Fibroblast of skin of right biceps (primary cell): ENCODE measurements at places on chromosomes 3 and 15.

GRCh38 chr15:82828075-82828474 lies 18.6 kb downstream of the WHAMM start:
- DNase-seq, result no peak

GRCh38 chr3:38564631-38565338 lies 68.6 kb downstream of the EXOG start:
- DNase-seq, result no peak

GRCh38 chr3:45885979-45886705 lies at the start of gene CCR9:
CCR9 (plus strand) TSS chr3:45886543; CDS start chr3:45894934, 8,391 bp downstream.
- DNase-seq, result no peak

DNA sequence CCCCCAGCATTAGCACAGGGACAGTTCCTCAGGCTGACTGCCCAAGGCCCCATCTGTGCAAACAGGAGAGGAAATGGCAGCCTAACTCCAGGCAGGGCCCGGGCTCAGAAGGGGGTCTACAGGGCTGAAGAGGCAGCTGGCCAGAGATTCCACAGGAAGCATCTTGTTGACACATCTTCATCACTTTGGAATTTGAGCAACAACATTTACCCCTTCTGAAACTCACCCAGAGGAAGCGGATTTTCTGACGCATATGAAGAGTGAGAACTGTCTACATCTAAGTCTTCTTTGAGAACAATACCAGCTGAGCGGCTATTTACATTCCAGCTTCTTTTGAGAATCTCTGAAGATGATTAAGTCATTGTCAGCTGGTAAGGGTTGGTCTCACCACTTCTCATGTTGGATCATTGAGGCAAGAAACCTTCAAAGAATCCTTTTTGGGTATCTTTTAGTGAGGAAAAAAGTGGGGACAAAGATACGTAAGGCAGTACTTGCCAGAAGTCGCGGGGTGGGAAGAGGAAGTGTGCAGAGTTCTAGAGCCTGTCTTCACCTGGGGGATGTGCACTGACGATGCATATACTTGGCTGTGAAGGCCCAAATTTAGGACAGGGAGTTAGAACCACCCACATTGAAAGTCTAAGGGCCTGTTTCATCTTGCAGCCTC lies 25.4 kb upstream of the SRP14 start:
- DNase-seq, result peak; percentile 96

- DNase-seq, result peak; percentile 55
Observed at GRCh38 chr3:16059081-16059537, 115.4 kb upstream of the GALNT15 start.

- no peak for DNase-seq
Observed at GRCh38 chr3:148975248-148975647, 16.1 kb upstream of the GYG1 start.

- no peak for DNase-seq
Observed at GRCh38 chr3:190096345-190096744, 24.4 kb downstream of the P3H2 start.

DNA sequence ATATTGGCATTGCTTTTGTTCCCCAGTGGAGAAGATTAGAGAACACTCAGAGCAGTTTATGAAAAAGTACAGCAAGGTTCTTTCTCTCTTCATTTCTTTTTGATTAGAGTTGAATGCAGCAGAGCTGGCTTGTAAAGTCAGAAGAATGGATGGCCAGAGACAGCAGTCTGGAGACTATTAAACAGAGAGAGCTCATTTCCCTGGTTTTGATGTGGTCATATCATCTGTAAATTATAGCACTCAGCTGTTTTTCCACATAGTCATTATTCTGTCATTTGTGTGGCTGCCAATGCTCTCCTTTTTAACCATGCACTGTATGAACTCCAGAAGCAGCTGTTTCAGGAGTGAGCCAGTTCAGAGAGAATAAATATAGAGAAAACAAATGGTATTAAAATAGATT lies 177.4 kb upstream of the CRBN start:
- no peak for DNase-seq

DNA sequence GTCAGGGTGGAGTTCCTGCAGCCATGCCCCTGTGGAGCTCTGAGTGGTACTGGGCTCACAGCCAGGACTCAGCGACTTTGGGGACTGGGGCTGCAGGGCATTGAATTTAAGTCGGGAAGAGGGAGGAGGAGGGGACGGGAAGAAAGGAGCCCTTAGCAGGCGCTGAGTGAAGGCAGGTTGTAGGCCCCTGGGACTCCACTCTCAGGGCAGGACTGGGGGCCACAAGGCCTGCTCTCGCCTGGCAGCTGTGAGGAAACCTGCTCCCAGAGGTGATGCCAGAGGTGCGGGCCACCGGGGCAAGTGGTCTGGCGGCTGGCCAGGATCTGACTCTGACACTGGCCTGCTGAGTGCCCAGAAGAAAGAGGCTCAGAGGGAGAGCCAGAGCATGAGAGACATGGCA lies 73.5 kb downstream of the EPHB3 start:
- no peak for DNase-seq

GRCh38 chr15:100932676-100933348 lies 13.7 kb downstream of the LRRK1 start:
- DNase-seq, result peak; percentile 37

- no peak for DNase-seq
Observed at GRCh38 chr3:61078048-61078752, 173.1 kb downstream of the FHIT start.

- no peak for DNase-seq
Observed at GRCh38 chr3:77475507-77475906, 435.6 kb downstream of the ROBO2 start.

- peak; percentile 24 for DNase-seq
Observed at GRCh38 chr3:84108442-84108971, 850.3 kb upstream of the CADM2 start.

DNA sequence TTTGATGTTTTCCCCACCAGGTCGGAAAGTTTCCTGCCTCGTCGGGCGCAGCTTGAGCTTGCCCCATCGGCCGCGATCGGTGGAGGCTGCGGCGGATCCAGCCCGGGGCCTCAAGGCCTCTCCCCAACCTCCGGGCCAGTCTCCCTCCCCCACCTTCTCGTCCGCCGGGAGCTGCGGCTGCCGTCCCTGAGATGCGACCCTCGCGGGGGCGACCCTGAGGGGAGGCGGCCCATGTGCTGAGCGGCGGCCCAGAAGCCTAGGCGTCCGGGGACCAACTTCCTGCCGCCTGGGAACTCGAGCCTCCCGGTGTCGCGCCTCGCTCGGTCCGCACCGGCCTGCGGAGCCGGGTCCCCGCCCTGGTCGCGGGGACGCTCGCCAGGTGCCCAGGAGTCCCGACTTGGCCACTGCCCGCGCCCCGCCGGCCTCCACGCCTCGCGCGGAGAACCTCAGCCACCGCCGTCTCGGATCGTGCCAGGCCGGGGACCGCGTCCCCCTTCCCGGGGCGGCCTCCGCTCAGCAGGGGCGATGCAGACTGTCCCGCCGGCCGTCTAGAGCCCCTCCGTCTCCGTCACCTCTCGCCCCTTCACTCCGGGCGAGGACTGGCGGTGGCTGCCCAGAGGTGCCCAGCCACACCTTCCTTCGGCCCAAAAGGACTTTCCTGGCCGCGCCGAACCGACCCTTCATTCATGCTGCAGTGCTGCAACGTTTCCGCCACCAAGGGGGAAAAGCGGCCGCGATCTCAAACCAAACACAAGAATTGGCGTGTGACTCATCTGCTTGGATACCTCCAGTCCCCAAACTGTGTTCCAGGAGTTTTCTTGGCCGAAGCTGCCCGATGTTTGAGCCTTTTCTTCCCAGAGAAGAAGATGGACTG lies 656 bp downstream of the SLMAP start:
- DNase-seq, result peak; percentile 77

DNA sequence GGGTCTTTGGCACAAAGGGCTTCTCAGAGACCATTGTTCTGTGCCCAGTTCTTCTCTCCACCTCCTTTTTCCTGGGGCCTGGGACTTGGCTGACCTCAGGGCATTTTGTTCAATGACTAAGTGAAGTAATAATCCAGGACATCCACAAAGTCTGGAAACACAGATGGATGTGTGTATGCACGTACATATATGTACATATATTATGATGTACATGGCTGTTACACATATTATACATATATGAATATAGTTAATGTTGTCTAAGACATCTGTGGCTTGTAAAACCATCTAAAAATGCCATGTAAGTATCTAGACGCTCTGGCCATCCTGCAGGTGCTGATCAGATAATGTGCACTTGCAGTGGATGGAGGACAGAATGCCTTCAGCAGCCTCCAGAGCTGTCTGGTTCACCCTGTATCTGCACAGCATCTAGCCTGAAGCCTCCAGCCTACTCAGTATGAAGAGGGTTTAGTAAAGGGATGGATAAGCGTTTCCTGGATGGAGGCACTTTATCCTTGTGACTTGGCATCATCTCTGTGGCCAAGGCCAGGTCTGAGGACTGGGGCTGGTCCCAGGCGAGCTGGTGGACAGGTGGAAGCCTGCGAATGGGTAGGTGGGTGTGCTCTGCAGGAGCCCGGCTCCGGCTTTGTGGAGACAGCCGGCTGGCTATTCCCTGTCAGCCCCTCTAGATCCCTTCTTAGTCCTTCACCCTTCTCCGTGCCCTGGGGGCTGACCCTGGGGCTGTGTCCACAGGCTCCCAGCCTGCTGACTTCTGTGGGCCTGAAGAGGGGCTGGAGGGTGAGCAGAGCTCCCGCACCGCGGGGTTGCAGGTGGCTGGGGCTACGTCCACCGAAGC lies 88.4 kb downstream of the WNT7A start:
- DNase-seq, result no peak

- no peak for DNase-seq
Observed at GRCh38 chr3:38690185-38690584, 40.7 kb upstream of the SCN5A start.

- no peak for DNase-seq
Observed at GRCh38 chr15:79570004-79570403, 137.9 kb downstream of the MINAR1 start.

GRCh38 chr3:15174953-15175352 lies 31.1 kb upstream of the CAPN7 start:
- DNase-seq, result no peak

DNA sequence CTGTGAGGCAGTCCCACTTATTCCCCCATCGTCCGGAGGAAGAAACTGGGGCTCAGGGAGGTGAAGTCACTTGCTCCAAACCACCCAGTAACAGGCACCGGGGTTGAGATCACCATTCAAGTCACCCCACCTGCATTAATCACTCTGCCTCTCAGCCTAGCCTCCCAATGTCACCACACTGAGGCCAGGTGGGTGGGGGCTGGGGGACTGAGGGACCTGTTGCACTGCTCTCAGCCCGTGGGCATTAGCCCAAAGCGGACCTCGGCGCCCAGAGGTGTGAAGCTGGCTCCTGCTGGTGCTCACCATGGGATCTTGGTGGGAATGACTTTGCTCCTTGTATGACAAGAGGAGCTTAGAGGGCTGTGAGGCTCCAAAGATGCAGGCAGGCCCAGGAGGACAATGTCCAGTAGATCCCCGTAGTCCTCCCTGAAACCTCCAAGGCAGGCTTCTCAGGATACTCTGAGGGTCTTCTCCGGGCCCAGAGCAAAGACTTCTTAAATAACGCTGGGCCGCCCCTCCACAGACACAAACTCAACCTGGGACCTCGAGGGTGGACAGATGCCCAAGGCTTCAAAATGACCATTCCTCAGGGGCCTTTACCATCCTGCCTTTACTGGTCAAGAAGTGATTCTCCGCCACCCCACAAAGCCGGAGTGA lies 1.7 kb downstream of the NT5DC2 start:
- DNase-seq, result no peak

DNA sequence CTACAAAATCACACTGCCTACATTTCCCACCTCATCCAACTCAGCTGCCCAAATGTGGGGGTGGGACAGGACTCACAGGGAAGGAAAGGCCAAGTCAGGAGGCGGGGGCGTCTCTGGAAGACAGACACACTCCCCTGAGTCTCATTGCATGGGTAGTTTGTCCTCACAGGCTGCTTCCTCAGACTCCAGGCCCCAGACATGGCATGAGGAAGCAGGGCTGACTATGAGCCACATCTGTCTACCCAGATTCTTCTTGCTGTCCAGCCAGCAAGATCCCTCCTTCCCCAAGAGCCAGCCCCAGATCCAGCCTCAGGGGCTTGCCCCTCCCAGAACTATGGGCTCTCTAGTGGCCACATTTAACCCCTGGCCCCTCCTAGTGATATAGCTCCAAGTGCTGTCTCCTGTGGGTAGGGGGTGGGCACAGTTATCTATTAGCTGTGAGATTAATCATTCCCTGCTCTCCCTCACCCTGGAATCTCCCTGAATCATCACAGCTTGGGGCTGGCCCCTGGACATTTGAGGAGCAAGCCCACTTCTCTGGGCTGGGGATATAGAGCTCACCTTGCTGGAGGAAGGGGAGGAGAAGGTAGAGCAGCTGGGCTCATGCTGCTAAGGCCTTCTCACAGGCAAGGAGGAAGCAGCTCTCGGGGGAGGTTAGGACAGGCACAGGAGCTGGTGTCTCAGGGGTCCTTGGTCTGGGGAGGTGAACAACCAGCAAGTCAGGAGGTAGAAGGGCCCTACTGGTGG lies 2.1 kb upstream of the CCDC33 start:
- DNase-seq, result peak; percentile 29

- no peak for DNase-seq
Observed at GRCh38 chr3:162776148-162776547, 1279.5 kb downstream of the OTOL1 start.

DNA sequence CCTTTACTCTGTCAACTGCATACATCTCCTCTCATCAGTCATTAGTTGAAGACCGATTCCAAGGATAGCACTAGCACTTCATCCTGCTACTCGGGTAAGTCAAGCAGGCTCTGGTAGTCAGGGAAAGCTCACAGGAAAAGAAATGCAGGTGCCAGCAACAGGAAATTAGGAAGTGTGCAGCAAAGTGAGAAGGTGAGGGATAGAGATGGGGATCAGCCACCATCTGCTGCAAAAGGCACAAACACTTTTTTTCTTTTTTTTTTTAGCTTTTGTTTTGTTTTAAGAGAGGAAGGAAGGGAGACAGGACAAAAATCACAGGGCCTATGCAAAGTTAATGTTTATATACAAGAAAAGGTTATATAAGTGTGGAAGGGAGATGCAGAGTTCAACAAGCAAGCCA lies 9.0 kb upstream of the BTLA start:
- no peak for DNase-seq

DNA sequence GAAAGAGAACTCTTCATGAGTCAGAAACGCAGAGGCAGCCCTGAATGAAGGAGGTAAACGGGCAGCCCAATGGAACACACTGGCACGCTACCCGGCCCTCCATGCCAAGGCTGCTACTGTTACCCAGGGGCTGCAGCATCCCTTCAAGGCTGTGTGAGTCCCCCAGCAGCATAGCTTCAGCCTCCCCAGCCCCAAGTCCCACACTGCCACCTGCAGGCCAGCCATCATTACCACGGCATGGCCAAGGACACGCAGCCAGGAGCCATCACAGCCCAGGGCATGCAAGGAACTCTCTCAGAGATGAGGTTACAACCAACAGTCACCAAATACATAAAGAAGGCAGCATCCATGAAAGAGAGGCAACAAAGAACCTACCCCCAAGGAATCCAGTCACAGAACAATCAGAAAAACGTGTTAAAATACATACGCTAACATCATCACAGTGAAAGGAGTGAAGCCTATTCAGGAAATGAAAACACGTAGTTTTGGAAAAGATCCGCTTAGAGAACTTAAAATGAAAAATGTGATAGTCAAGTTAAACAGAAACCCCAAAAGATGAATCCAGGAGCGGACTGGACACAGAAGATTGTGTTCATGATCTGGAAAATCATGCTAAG lies 22.4 kb downstream of the PLA2G4F start:
- DNase-seq, result peak; percentile 37
